SJSA1 (cell line): ENCODE measurements at places on chromosomes 5 and 9. TPM values are rescaled to one million over a fixed set of nuclear protein-coding genes. Genes with fewer than 3 reads are reported as not detected.

FOXD4L6 gene
- not detected in 2 replicates for total RNA-seq

SH3PXD2B gene
- 23.2 and 32.3 TPM in 2 replicates for total RNA-seq

RMI1 gene
- total RNA-seq: 1.9 and 6.6 TPM in 2 replicates

GARIN3 gene
- total RNA-seq: not detected in 2 replicates

PCDHGA5 gene
- total RNA-seq: 0.76 and 1.8 TPM in 2 replicates

SERF1A gene
- total RNA-seq: 1.6 and 5.9 TPM in 2 replicates

LYSMD3 gene
- total RNA-seq: 12.2 and 20.0 TPM in 2 replicates

NKD2 gene
- total RNA-seq: 0.37 TPM in 1 of 2 replicates, not detected in the other

DNA sequence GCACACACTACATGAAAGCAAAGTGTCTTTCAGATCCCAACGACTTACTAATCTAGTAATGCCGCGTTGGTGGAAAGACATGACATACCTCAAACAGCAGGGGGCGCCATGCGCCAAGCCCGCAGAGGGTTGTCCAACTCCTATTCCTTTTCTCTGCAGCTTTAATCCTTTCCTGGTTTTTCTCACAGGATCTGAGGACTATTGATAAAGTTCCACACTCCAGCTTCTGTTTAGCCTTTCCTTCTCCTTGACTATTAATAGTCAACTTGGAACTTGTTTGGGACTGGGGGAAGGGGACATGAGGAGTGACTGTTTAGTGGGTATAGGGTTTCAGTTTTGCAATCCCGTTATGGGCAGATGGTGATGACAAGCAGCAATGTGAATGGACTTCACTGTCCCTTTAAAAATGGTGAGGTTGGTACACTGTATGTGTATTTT lies 62.9 kb downstream of the OTULIN start:
- peak; percentile 74 for DNase-seq

DNA sequence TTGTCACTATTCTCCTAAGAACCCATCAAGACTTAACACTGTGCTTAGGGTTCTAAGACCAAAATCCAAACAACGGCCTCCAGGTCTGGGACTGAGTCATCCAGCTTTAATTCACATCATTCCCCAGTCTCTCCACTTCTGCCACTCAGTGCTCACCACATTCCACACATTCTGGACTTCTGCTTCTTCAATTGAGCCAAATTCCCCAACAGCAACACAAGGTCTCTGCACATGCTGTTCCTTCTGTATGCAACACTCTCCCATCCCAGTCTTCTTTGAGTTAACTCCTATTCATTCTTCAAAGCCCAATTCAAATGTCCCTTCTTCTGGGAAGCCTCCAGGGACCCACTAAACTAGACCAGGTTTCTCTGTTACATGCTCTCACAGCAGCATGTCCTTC lies 97.8 kb downstream of the GPR21 start:
- peak; percentile 45 for DNase-seq

DNA sequence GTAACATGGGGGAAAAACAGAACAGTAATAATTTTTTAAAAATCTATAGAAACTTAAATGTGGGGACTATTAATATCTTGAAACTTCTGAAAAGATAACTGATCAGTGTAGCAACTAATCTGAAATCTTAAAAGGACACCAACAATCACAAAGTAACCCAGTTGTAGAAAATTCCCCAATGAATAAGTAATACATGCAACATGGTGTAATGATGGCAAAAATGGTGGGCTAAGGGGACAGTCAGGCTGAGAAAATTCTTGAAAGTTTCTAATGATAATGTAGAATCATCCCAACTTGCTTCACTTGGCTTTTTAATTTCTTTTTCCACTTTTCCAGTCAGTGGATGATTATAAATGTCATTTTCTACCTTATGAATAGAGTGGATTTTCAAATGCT lies 5.4 kb downstream of the NFIL3 start:
- no peak for DNase-seq

DNA sequence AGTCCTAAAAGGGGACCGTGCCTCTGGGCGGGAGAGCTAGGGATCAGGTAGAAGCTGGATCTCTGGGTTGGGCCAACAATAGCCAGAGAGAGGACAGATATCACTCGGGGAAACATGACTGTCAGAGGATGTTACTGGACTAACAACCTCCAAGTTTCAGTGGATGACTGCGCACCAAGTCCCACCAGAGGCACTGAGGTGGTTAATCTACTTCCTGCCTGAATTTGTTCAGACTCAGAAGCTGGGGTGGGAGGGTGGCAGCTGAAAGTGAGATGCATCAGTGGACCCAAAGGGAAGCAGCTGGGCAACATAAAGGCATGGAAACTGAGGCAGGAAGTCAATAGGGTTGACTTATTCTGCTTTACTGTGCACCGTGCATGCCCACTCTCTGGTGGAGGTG lies 130.1 kb upstream of the SLC44A1 start:
- no peak for DNase-seq

DNA sequence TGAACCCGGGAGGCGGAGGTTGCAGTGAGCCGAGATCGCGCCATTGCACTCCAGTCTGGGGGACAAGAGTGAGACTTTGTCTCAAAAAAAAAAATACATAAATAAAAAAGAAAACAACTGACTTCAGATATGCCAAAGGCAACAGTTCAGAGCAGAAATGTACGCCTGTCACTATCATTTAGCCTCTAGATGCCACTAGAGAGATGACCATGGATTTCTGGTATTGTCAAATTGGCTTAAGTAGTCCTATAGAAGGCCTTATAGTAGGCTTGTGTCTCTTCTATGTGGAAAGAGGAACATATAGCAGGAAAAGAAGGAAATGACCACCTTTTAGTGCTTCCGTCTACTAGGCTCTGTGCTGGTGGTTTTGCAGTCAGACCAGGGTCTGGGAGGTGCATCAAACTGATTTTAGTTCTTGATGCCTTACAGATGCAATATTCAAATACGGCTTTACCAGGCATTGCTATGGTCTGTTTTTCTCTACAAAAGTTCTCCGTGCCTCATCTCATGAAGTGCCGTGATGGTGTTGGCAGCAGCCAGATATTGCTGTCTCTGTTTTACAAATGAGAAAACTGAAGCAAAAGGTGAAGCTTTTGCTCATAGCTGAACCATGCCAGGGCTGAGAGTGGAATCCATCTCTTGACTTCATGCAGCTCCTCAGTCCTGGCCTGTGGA lies 17.2 kb downstream of the AGXT2 start:
- no peak for DNase-seq

- DNase-seq: no peak
These were observed 916.6 kb downstream of the DNAH5 start for GRCh38 chr5:13027874-13028273.

DNA sequence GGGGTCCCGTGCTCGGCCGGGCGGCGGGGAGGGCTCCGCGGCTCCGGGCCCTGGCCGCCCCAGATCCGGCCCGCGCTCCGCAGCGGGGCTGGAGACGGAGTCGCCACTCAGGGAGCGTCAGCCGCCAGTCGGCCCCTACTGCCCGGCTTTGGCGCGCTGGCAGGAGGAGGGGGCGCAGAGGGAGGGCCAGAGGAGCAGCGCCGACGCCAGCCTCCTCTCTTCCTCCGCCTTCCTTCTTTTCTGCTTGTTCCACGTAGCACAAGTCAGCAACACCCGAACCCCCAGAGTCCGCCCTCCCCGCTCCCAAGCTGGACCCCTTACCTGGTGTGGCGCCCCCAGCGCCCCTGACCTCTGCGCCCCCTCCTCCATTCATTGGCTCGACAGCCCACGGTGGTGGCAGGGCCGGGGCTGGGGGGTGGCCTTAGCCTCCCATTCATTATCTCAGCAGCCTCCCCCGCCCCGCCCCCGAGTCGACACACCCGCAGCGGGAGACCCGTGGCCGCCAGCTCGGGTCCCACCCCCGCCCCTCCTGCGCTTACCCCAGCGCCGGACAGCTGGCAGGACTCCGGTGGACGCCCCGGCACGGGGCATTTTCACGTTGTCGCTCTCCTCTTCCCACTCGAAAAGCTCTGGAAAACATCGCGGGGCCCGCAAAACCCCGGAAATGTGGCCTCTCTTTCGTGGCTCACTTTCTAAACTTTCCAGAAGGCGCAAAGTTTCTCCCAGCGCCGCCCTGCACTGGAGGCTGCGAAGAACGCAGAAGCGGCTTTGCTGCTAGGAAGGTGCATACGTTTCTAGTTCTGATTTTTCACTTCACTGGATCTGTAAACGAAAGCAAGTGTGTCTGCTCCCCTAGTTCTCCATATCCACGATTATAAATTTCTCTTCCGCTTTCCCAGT lies at the start of gene LPAR1:
Gene LPAR1, minus strand, starts transcription at position 140 of the 900 bp plus-strand sequence. CDS start 66,353 bp downstream, outside the sequence.
- peak; percentile 49 for DNase-seq

- no peak for DNase-seq
These were observed 25.9 kb upstream of the ECM2 start for GRCh38 chr9:92561374-92562330.

DNA sequence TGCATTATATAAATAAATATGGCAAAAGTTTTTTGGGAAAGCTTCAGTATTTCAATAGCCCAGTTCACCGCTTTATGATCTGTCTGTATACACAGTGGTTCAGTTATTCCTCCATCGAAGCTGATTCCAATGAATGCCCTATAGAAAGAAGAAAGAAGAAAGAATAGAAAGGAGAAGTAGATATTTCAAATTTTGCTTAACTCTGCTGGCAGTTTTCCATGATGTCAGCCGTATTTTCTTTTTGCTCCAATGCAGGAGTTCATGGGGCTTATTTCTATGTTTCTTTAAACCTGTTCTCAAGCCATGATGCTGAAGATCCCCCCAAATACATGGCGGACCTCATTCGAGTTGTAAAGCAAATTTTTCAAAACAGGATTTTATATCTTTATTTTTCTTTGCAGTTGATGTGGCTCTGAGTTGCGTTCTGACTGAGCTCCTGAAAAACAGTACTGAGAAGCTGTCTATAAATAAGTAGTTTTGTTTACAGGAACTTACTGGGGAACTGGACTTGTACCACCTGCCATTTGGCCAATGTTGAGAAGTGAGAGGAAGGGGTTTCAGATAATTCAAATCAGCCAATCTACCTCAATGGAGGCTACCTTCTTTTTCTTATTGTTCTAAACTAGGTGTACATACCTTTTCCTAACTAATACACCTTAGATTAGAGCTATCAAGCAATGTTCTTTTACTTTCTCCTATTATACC lies 418.5 kb upstream of the MEF2C start:
- DNase-seq: no peak

- no peak for DNase-seq
These were observed 14.6 kb upstream of the N4BP3 start for GRCh38 chr5:178098685-178099084.

- no peak for DNase-seq
These were observed 226.3 kb upstream of the ZNF608 start for GRCh38 chr5:124972703-124973102.

DNA sequence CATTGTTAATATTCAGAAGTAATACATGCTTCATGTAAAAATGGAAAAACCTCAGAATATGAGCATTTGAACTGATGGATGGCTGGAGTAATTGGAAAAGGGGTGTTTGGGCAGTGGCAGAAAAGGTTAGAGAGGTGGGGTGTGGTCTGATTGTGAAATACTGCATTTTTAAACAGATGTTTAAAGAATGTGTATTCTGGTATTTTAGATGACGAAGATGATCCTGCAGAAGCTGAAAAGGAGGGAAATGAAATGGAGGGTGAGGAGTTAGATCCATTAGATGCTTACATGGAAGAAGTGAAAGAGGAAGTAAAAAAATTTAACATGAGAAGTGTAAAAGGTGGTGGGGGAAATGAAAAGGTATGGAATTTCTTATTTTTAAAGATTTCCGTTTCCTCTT lies 18.8 kb downstream of the DDX46 start:
- DNase-seq: no peak

GRCh38 chr5:103646698-103647614 lies 84.4 kb upstream of the NUDT12 start:
- DNase-seq: no peak
